ENCODE measurements at places on chromosomes 3 and 15.
A peak's percentile ranks its signal among the peaks of the same experiment; 100 is the strongest.

DNA sequence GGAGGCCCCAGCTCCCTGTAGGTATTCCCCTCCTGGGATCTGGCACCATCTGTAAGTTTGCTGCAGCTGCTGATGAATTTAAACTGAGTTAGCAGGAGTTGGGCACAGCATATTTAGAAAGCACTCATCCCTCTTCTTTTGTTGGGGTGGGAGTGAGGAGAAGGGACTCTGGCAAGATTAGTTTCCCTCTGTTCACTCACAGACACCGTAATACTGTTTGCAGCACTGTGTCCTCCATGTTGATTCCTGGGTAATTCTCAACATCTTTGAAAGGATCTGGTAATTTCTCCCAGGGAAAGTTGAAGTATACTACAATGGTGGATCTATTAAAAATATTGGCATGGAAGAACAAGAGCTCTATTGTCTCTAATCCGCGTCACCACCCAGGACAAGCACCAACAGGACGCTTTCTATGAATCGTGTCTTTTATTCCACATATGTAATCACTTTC, 173.3 kb downstream of the RBMS3 start:
- DNase-seq: no peak

DNA sequence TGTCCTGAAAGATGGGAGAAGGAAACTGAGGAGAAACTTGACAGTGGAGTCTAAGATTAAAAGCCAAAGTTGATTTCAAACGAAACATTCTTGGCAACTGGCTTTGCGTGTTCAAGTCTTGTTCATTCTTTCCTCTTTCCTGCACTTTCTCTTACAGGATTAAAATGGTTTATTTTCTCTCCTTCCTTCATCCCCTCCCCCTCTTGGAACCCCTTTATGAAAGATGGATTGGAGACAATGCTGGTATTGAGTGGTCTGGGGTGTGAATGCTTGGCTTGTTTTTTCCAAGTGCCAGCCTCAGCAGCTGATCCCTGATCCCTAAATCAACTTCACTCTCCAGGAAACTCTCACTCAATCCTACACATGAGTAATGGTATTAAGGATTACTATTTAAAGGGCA, 703 bp upstream of the LSAMP start:
- no peak for DNase-seq

- peak; percentile 44 for DNase-seq
Observed at GRCh38 chr15:95494971-95495541, 835.4 kb upstream of the NR2F2 start.

- DNase-seq: peak; percentile 47
Observed at GRCh38 chr3:38018296-38019266, 10.9 kb downstream of the PLCD1 start.

DNA sequence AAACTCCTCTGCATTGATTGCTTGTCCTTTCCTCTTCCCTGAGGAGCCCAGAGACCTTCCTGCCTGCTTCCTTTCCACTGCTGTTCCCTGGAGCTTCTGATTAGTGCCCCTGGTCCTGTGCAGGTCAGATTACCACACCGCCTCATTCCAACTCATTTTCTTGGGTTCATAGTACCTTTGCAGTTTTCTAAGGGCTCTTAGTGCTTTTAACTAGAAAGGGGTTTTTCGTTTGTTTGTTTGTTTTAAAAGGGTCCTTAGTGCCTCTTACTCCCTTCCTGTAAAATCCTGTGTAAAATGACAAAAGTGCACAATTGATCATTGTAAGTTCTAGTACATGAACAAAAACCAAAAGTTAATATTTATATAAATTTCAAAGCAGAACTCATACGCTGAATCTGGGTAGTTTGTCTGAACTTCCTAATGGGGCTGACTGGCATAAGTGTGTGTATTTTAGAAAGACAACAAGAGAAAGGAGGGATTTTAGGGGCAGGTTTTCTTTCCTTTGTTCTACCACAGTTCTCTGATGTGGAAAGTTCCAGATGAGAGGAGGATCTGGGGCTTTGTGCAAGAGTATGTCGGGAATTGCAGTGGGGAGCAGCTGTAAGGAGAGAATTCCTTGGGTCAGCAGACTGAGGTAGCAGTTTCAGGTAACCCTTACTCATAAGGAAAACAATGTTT, 30.6 kb downstream of the SNRK start:
- DNase-seq: no peak

DNA sequence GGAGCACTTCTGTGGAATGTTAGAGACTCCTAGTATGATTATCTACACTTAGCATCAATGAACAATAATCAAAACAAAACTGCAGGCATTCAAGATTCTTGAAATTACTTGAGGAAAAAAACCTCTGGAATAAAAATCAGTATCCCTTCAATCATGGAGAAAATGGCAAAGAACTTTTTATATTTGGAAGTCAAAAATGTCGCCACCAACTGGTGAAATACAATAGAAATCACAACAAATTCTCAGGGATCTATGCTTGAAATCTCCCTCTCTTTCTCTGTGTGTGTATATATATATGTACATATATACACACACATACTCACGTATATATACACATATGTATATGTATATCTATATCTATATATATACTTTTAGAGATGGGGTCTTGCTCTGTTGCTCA, 378.9 kb upstream of the ALCAM start:
- no peak for DNase-seq

GRCh38 chr3:12893852-12894251, 52.5 kb upstream of the RPL32 start:
- peak; percentile 44 for DNase-seq

GRCh38 chr3:125220727-125221429, 8.3 kb upstream of the SLC12A8 start:
- DNase-seq: no peak

DNA sequence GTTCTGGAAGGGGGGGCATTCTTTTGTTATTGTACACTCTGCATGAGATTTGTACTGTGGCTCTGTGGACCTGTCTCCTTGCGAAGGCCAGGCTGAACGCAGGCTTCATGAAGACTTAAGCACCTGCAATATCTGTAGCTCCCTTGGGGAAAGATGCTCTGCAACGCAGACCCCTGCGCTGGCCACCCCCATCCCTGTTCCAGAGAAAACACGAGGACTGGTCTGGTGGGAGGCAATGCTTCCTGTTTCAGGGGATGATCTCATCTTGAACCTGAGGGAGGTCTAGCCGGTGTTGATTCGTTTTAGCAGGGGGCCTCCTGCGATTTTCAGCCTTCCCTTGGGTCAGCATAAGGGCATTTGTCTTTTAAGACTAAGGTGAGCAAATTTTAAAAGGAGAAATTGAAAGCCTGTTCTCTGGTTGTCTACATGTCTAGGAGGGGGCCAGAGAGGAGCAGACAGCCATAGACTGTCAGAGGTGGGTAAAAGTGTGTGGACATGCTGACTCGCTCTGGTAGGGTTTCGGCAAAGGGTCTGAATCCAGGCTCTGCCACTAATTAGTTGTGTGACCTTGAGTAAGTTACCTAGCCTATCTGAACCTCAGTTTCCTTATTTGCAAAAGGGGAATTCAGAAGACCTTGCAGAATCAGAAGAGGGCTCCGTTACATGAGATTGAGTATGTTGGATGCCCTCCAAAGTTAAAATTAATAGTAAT, 80.9 kb upstream of the RASGRF1 start:
- no peak for DNase-seq

GRCh38 chr3:24389108-24390090, 105.3 kb downstream of the THRB start:
- no peak for DNase-seq

- DNase-seq: peak; percentile 51
Observed at GRCh38 chr3:15633766-15634598, 32.4 kb downstream of the BTD start.

DNA sequence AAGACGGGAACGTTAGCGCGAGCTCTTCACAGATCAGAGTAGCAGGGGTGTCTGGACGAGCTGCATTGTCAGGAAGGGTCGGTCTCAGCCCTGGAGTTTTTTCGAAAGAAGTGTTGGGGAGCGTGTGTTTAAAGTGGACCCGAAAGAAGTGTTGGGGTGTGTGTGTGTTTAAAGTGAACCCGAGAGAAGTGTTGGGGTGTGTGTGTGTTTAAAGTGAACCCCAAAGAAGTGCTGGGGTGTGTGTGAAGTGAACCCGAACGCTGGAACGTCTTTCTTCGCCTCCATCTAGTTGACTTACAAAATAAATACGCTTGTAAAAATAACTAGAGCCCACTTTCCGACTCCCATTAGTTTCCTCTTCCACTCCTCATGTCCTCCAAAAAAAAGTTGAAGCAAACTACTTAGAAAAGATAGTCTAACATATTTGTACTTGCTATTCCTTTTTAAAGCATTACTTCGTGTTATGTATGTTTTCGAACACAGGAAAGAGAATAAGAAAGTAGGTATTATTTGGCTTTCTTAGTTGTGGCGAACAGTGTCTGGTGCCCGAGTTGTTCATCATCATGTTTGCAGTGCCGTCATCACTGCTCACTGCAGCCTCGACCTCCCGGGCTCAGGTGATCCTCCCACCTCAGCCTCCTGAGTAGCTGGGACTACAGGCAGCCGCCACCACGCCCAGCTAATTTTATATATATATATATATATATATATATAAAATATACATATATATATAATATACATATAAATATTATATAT, 1.0 kb downstream of the LRCH3 start:
- DNase-seq: peak; percentile 21

DNA sequence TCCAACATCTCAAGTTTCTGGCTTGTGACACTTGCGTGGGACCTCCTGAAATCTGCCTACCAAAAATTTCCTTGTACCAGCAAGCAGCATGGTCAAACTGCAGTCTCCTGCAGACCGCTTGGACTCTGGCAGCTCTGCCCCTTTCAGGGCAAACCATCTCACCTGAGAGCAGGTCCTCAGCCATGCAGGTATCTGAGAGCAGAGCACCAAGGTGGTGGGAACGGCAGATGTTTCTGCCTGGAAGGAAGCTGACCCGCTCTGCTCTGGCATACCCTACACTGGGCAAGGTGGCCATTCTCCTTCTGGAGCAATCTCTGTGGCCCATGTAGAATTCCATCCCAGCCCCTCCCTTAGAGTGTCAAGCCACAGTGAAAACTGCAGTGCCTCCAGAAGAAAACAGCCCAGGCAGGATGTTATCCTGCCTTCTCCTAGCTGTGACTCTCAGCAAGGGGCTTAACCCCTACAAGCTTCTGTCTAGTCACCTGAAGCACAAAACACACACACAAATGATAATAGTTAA, 21.6 kb downstream of the MESD start:
- DNase-seq: no peak

DNA sequence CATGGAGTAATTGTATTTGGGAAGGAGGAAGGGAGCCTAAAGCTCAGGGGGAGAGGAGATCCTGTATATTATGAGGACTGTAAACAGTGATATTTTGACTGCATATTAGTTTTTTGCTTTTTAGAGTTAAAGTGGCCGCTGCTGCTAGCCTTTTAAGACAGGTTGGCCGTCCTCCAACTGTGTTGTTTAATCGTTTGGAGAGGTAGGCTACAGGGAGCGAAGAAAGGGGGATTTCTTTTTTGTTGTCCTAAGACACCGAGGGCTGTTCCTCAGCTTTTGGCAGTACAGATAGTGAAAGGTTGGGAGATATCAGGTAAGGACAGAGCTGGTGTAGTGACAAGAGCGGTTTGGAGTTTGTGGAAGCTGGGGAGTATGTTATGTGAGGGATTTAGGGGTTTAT, 38.2 kb upstream of the RNF7 start:
- no peak for DNase-seq

GRCh38 chr15:57735891-57736290, 29.4 kb downstream of the POLR2M start:
- DNase-seq: peak; percentile 51

DNA sequence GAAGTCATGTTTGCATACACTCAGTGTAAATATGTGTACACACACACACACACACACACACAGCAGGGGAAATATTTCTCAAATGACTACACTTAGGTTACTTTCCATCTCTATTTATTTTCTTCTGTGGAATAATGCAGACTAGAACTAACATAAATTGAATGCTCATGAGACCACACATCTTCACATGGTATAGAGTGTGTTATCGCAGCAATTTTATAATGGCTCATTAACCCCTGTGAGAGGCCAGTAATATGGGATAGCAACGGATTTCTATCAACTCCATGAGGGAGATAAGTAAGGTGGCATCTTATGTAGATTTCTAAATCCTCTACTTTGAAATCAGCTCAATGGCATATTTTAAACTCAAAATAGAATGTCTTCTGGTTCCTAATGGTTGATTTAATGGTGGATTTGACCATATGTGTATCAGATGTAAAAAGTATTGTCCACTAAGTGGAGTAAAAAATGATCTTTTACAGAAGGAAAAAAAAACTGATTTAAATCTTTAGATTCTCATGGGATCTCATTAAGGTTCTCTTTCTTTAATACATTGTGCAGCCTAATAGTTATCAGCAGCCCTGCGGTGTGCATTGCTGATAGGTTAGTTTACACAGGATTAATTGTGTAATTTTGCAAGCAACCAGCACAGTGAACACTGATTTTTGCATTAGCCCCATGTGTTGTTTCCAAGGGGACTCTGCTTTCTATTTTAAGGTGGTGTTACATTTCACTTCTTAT, 32.0 kb downstream of the CHL1 start:
- DNase-seq: no peak

DNA sequence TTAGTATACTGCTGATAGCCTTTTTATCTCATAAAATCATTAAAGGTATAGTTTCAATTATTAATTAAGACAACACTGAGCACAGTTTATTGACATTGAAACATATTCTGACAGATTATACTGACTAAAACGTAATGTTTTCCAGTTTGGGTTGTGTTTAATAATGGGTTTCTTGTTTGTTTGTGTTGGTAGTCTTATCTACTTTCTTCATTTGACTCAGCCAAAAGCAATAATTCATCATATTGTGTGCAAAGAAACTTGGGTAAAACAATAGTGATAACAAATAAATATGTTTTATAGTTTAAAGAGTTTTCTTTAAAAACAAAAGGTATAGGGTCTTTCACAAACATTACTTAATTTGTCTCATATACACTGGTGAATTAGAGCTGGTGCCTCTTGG, 629.2 kb upstream of the AGTR1 start:
- DNase-seq: no peak

DNA sequence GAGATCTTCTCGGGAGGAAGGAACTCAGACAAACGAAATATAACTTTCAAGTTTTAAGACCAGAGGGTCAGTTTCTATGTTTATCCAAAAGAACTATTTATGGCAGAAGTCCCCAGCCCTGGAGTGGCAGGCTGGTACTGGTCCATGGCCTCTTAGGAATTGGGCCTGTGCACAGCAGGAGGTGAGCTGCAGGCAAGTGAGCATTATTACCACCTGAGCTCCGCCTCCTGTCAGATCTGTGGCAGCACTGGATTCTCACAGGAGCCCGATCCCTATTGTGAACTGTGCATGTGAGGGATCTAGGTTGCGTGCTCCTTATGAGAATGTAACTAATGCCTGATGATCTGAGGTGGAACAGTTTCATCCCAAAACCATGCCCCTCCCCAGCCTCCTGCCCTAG, 14.3 kb upstream of the HPS3 start:
- DNase-seq: no peak

DNA sequence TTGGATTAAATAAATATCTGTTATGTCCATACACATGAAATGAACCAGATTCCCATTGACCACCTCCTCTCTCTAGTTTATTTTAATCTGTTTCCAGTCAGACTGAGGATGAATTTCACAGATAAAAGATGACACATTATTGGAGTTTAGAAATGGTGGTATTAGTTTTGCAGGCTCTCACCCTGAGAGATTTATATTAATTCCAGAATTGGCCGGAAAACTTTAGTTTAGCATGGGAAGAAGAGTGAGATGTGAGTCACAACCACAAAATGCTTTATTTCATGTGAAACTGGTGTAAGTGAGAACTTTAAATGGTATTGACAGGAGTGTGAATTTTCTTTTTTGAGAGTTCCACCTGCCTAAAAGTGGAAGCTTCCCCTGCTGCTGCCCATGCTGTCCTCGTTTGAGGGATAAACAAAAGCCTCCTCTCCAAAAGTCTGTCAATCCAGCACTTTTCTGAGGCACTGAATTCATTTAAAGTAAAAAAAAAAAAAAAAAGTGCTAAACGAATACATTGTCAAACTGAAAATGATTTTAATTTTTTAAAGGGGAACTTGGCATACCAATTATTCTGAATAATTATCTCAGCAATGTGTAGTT, 65.1 kb upstream of the EPHA3 start:
- DNase-seq: peak; percentile 4
